Jurkat, Clone E6-1 (cell line): ENCODE measurements at places on chromosomes 2 and 18.

DNA sequence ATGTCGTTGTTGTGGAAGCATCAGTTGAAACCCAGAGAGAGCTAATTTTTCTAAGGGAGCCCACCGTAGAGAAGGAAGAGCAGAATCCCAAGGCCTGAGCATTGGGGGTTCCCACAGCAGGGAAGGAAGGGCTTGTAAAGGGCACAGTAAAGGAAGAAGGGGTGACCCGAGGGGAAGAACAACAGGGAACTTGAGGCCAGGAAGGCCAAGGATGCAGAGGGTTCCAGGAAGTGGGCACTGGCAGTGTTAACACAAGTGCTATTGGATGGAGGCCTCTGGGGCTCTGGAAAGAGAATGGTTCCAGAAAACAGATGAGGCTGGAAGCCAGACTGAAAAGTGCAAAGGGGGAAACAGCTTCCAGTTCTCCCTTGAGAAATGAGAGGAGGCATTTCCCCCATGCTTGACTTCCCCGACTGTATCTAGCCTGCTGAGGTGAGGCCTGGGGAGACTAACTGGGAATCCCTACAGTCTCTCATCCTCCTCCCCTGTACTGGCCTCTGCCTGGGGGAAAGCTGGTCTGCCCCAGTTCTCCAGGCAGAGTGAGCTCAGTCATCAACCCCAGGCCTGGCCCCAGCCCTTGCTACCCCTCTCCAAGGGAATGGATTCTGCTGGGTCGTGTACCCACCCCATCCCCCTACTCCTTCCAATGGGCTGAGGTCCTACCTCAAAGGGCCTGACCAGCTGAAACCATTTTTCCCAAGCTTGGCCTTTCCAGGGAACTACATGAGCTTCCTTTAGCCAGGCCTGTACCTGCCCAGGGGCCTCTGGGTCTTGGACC lies 43.2 kb upstream of the MRPL33 start:
- no peak for DNase-seq

GRCh38 chr2:167134381-167135072 lies 246.2 kb downstream of the XIRP2 start:
- DNase-seq, result no peak

GRCh38 chr2:19711470-19712372 lies 190.1 kb downstream of the TTC32 start:
- peak; percentile 7 for DNase-seq

- DNase-seq, result no peak
These were observed 149.7 kb upstream of the CAPN13 start for GRCh38 chr2:30956995-30957394.

DNA sequence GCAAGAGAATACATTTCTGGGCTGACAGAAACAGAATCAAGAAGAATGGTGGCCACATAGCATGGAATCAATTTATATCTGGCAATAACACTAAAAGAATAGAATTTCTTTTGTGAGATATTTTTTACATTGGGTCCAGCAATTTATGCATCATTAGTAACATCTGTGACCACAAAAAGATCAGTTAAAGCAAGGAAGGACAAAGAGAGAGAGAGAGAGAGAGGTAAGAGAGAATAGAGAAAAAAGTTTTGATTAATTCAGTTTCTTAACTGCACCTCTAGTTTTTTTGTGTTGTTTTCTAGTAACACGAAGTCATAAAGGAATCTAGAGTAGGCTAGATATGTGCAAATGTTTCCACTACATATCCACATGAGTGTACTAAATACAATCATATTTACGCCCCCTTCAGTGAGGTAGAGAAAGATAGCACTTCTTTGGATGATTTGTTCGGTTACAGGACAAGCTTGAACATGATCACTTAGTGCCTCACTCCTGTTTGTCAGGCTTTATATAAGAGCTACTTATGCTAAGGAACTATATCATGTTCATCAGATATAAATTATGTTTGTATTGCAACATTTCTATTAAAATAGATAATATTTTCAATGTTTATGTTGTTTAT lies 247.4 kb upstream of the COL3A1 start:
- no peak for DNase-seq

GRCh38 chr18:61666876-61667590 lies 225.8 kb downstream of the RNF152 start:
- no peak for DNase-seq

DNA sequence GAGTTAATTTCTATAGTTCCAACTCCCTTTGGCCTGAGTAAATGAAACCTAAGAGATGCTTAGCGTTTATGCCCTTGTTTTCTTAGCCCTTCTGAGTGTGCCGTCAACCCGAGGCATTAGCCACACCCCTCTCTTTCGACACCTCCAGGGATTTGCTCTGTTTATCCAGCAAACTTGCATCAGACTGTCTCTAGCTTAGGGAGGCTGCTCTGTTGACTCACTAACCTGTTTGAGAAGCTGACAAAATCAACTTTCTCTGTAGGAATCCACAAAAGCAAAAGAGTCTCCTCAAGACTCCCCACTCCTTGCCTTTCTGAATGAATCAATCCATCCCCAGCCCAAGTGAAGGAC lies 317.6 kb downstream of the TNS1 start:
- no peak for DNase-seq

GRCh38 chr18:45286431-45286830 lies 328.8 kb upstream of the SLC14A2 start:
- no peak for DNase-seq

- DNase-seq, result no peak
These were observed 50.2 kb upstream of the PAIP2B start for GRCh38 chr2:71277147-71277475.

DNA sequence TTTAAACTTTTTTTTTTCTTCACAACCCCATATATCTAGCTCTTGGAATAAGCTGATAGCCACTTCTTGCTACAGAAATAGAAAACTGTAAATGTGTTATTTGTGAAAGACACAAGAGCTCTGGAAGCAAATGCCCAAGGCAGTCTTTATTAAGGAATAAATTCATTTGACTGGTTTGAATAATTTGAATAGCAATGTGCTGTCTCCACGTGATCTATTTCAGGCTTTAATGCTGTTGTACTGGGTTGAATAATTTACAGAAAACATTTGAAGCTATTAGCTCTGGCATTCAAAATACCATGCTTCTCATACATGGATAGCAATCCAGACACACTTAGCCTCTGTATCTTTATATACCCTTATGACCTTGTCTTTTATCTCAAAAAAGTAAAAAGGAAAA lies 366.7 kb upstream of the KCNJ3 start:
- DNase-seq, result no peak

- DNase-seq, result peak; percentile 87
These were observed 2.5 kb downstream of the IGFBP5 start for GRCh38 chr2:216692636-216693413.

GRCh38 chr2:240569998-240570530 lies 1.8 kb downstream of the RNPEPL1 start:
- no peak for DNase-seq

GRCh38 chr2:215870986-215871385 lies 142.4 kb downstream of the MREG start:
- DNase-seq, result no peak

GRCh38 chr2:55051026-55051866 lies 995 bp upstream of the RTN4 start:
- no peak for DNase-seq
